NCI-H2081 treated with DMSO at 0.1 percent for 48 hours (cell line): ENCODE measurements at places on chromosomes 12 and 14.

DNA sequence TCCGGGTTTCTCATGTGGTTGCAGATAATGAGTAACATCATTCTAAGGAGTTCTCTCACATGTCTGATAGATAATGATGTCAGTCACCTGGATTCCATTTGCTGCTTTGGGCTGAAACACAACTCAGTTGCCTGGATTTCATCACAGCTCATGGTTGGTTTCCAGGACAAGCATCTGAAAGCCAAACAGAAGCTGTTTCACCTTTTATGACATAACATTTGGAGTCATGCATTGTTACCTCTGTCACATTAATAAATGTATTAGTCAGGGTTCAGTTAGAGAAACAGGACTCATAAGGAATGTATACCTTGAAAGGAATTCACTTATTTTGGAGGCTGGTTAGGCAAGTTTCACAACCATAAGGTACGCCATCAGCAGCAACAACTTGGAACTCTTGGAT is 251.9 kb upstream of the ATXN7L3B start:
- no peak for DNase-seq

DNA sequence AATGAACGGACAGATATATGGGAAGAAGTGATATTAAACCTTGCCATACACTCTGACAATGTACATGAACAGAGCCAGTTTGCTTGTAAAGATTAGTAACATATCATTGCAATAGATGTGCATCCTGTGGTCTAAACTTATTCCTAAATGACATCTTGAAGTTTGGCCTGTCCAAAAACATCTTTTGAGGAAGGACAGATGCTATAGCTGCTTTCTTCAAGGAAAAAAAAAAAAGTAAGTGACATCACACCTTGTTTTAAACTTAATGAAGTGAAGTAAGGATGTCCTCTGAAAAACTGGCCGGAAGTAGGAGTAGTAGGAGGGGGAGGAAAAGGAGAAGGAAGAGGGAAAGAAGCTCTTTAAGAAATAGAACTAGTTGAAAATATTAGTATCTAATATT is 132.8 kb downstream of the RAD51B start:
- no peak for DNase-seq

DNA sequence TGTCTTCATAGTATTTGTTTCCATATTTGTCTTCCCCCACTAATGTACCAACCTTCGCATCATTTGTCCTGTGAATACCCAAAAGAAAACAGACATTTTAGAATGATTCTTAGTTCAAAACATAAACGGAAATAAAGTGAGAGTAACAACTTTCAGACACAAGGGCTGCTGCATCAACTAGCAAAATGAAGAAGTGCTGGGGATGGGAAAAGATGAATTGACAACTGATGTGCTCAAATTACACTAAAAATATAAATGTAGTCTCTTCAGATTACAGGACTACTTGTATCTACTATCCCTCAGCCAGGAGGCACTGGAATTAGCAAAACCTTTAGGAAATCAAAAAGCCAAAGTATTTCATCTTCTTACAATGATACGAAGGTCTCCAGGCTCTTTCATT is 743 bp downstream of the NDUFA12 start:
- DNase-seq: no peak

GRCh38 chr12:43337571-43338444 is 214.2 kb downstream of the ADAMTS20 start:
- DNase-seq: no peak

DNA sequence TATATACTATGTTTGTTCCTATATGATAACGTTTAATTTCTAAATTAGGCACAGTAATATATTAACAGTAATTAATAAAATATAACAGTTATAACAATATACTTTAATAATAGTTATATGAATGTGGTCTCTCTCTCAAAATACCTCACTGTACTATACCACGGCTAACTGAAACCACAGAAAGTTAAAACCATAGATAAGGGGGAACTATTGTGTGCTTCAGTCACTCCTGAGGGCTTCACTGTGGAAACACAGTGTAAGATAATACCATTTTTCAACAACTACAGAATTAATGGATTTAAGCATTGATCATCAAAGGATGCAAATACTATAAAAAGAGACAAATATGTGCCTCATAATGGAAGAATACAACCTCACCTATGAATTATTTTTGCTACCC is 266.4 kb upstream of the RGS6 start:
- DNase-seq: no peak

GRCh38 chr14:88323523-88324199 is 592 bp upstream of the KCNK10 start:
- DNase-seq: no peak

DNA sequence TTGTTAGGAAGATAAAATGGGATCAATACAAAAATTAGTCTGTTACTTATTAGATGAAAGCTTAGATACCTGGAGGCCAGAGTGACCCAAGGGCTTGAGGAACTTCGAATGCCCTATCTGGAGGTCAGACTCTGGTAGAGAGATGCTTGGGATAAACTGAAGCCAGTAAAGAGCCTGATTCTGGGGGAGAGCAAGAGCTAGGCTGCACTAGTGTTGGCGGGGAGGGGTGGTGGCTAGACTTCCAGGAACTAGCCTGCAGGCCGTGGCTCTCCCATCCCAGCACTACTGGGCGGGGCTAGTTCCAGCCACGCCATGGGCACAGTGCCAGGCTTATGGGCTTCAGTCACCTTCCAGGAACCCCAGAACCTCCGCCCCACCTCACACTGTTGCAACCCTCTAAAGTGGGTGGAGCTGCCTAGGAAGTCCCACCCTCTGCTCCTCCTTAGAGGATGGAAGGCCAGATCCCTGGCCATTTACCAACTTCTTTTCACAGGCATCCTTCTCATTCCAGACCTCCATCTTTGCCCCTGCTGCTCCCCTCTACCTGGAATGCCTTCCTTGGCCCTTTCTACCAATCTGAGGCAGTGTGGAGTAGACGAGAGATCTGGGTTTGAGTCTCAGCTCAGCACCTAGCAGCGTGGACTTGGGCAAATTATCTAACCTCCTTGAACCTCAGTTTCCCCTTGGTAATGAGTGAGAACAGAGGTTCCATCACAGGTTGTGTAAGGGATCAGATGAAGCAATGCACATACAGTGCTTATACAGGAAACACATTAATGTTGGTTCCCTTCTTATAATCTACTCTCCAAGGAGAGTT is 6.3 kb upstream of the NFE2 start:
- no peak for DNase-seq

- peak; percentile 72 for DNase-seq
These were observed 61.4 kb downstream of the MYF5 start for GRCh38 chr12:80778005-80778541.
